ENCODE measurements at places on chromosomes 11 and 22.
A peak's percentile ranks its signal among the peaks of the same experiment; 100 is the strongest.

DNA sequence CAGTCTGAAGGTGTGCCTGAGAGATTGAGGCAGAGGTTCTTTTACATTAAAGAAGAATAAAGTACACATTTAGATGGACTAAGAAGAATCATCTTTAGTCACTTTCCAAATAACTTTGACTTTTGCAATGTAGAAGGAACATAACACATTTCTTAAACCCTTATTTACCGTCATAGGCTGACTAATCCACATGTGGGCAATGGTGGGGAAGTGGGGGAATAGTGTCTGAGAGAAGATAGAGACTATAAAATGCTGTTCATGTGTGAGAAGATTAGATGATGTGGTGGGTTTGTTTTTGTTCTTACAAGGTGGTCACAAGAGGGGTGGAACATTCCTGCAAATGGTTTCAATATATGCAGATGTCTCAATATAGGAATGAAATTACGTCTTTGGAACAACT, 1.8 kb downstream of the MS4A4A start:
- no peak for DNase-seq

DNA sequence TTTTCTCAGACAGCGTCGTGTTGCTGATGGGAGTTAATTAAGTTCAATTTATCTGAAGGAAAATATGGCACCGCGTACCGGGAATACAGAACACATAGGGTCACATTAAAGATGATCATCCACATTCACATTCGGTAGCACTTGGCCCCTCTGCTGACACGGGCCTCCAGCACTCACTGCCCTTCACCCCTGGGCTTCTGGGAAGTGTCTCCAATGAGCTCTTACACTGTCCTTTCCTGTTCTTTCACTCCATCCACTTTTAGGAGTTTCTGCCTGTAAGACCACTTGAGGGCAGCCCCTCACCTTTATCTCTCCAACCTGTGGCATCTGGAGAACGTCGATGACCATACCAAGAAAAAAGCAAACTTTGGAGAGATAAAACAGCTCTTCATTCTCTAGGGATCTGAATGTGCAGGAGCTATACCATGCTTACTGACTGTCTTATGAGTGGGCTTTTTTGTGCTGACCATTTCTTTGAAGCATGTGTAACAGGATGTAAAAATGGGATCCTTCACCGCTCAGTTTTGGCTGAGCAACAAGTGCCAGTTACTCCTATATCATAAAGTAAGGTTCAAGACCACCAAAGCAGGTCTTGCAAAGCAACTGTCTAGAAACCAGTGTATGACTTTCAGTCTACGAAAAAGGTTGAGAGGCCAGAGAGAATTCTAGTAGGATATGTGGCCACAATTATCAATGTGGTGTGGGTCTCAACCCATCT, 1.1 kb upstream of the SERGEF start:
- DNase-seq = no peak

DNA sequence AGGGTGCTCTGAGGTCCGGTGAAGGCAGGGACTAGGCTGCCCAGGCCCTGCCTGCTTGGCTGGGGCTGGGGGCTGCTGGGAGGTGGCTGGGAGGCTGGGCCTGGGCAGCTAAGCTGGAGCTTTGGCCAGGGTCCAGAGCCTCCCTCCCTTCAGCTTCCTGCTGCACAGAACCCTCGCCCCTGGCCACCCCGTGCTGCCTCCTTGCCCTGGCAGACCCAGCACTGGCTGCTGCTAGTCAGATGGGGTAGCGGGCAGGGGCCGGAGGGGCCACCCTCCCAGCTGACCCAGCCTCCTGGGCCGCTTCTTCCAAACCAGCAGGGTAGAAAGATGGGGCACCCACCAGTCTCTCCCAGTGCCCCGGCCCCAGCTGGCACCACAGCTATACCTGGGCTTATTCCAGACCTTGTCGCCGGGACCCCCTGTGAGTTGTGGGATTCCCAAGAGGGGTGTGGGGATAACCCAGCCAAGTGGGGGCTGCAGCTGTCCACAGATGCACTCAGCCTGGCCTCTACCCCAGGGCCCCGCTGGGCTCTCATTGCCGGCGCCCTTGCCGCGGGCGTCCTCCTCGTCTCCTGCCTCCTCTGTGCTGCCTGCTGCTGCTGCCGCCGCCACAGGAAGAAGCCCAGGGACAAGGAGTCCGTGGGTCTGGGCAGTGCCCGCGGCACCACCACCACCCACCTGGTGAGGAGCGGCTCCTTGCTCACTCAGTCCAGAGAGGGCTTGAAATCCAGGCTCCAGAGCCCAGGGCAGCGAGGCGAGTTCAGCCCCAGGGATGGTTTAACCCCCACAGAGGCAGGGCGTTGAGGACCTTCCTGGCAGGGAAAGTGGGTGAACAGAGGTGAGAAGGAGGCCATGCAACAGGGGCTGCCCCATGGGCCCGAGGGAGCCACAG, at the start of gene SYT8:
SYT8 (plus strand) TSS at position 212 of the 892 bp plus-strand sequence; CDS start at position 328, 116 bp downstream.
- no peak for DNase-seq

- DNase-seq = no peak
Measured at GRCh38 chr11:71568704-71569349, 3.5 kb downstream of the KRTAP5-10 start.

DNA sequence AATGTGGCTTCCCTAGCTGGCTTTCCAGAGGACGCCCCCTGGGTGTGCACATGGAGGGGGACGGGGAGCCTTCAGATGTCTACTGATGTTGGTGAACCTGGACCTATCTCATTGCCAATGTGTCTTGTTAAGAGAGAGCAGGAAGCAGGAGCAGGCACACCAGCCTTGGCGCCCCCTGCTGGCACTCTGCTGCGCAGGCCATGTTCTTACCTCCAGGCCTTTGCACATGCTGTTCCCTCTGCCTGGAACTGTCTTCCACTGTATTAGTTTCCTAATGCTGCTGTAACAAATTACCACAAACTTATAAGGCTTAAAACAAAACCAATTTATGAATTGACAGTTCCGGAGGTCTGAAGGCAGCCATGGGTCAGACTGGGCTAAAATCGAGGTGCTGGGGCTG, 23.6 kb upstream of the MN1 start:
- DNase-seq = peak; percentile 10

- DNase-seq = no peak
Measured at GRCh38 chr22:35972559-35972958, 56.1 kb downstream of the RBFOX2 start.

DNA sequence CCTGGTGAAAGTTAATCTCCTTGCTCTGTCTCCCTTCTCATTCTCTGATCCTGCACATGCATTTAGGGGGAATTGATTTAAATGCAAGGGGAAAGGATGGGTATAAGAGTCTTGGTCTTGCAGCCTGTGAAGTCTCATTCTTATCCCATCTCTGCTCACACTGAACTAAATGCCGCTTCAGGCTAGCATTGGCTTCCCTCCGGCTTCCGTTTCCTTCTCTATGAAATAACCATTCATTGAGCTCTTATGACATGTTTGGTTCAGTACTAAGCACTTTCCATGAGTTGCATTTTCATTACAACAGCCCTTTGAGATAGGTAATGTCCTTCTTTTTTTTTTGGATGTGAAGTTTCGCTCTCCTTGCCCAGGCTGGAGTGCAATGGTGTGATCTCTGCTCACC, 5.6 kb downstream of the ZBTB16 start:
- DNase-seq = no peak

DNA sequence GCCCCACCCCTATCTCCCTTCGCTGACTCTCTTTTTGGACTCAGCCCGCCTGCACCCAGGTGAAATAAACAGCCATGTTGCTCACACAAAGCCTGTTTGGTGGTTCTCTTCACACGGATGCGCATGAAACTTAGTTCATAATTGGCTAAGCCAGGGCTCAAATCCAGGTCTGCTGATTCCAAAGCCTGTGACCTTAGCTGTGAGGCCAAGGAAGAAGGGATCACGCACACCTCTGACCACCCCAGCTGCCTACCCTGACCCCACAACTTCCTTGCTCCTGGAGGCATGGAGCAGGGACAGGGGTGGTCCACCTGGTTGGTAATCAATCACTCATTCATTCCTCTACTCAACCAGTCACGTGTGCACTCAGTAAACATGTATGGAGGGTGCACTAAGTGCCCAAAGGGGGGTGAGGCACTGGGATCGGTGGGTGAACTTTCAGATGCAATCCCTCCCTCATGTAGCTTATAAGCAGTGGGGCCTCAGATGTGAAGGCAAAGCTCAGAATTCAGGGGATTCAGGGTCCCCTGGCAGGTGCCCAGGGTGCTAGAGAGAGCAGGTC, 10.3 kb downstream of the FXYD2 start:
- DNase-seq = no peak

DNA sequence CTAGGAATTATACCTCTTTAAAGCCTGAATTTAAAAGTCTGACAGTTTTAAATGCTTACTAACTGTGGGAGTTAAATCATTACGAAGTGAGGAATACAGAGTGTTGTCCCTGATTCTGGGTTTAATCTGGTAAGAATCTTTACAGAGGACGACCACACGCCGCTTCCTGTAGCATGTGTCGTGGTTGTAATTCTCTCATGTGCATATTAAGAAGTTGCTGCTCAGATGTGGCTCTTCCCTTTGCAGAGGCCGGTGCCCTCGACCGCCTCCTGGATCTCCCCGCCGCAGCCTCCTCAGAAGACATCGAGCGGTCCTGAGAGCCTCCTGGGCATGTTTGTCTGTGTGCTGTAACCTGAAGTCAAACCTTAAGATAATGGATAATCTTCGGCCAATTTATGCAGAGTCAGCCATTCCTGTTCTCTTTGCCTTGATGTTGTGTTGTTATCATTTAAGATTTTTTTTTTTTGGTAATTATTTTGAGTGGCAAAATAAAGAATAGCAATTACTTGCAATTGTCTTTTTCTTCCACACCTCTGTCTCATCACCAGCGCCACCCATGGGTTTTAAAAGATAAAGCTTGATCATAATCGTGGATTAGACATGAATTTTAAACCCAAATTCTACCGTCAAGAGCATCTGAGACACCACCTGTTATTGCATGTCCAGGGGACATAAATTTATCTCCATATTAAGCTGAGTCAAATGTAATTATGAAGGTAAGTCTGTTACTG, 6.5 kb downstream of the GAL start:
- no peak for DNase-seq

GRCh38 chr11:9802291-9802861, 138.5 kb downstream of the SWAP70 start:
- DNase-seq = no peak

GRCh38 chr22:27260087-27260698, 541.4 kb downstream of the MN1 start:
- DNase-seq = no peak

DNA sequence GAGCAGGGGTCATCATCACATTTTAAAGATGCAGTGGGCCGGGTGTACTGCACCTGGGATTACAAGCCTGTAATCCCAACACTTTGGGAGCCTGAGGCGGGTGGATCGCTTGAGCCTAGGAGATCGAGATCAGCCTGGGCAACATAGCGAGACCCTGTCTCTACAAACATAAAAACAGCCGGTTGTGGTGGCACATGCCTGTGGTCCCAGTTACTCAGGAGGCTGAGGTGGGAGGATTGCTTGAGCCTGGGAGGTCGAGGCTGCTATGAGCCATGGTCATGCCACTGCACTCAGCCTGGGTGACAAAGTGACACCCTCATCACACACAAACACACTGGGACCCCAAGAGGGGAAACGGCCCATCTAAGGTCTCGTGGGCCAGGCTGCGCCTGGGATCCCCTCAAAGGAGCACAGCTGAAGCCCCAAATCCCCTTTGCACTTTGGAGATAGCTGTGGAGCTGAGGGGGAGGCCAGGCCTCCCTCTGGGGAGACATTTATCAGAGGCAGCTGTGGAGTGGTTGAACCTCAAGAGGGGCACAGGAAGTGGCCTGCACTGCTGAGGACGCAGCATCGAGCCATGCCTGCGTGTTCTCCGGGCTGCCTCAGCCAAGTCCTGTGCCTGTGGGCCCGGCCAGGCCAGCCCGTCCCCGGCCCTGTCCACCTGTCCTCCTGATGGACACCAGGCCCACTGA, 27.5 kb downstream of the OSBPL5 start:
- no peak for DNase-seq

DNA sequence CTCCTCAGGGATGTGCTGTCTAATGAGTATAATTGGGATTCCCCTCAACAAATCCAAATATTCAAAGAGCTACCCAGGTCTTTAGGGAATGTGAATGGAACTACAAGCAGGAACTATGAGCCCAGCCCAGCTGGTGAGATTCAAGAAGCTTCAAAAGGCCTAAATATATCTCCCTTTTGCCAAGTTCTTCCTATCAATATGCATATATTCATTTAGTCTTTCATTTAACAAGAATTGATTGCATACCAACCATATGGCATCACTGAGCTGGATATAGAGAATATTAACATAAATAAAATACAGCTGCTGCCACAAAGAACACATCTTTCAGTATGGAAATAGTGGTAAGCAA, 58.9 kb upstream of the PRSS23 start:
- no peak for DNase-seq

DNA sequence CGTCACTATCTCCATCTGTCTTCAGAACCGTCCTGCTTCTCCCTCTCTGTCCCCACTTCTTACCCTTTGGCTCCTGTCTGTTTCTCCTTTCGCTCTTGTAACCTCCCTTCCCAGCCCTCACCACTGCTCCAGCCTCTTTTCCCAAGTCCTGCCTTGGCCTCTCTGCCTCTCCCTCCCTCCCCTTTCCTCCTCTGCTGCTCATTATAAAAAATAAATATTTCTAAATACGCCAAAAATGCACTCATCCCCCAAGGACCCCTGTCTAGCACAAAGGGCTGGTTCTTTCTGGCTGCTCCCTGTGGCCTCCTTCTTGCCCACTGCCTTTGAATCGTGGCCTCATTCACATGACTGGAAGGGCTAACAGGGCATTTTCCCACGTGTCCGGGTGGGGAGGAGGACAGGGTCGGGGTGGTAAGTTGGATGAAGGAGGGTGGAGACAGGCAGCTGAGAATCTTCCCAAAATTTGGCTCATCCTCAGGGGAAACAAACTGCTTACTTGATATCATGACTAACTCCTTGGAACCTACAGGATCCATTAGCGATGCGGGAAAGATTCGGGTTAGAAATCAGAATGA, 26.4 kb upstream of the OAF start:
- no peak for DNase-seq

GRCh38 chr11:44005956-44006355, 41.8 kb upstream of the ACCSL start:
- DNase-seq = no peak

DNA sequence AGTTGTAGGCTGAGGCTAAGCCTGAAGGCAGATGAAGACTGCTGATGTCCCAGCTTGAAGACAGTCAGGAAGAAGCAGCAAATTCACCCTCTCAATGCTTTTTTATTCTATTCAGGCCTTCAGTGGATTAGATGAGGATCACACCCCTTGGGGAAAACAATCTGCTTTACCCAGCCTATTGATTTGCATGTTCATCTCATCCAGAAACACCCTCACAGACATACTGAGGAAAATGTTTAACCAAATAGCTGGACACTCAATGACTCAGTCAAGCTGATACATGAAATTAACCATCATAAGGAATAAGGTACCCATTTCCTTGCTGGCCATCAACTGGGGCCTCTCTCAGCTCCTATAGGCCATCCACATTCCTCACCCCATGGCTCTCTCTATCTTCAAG, 549.9 kb upstream of the CCDC90B start:
- DNase-seq = no peak

- DNase-seq = no peak
Measured at GRCh38 chr11:11291041-11292015, 61.7 kb downstream of the CSNK2A3 start.

DNA sequence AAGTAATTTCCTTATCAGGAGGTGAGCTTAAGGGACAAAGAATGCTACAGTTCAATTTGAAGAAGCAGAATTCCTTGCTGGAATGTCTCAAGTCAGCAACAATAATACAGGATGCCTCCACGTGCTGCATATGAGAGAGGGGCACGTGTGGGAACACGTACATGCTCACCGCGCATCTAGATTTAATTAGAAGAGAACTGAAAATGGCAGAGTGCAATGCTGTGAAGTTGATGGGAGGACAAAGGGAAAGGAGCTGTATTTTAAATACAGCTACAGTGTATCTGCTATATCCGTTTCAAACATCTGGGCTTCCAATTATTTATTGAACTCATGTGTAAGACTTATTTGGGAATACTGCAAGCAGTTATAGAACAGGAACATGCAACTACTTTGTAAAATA, 328.7 kb downstream of the SOX6 start:
- no peak for DNase-seq
